ENCODE measurements at places on chromosomes 16 and 17.

GRCh38 chr16:51035110-51035498 is 116.0 kb downstream of the SALL1 start:
- no peak for DNase-seq

DNA sequence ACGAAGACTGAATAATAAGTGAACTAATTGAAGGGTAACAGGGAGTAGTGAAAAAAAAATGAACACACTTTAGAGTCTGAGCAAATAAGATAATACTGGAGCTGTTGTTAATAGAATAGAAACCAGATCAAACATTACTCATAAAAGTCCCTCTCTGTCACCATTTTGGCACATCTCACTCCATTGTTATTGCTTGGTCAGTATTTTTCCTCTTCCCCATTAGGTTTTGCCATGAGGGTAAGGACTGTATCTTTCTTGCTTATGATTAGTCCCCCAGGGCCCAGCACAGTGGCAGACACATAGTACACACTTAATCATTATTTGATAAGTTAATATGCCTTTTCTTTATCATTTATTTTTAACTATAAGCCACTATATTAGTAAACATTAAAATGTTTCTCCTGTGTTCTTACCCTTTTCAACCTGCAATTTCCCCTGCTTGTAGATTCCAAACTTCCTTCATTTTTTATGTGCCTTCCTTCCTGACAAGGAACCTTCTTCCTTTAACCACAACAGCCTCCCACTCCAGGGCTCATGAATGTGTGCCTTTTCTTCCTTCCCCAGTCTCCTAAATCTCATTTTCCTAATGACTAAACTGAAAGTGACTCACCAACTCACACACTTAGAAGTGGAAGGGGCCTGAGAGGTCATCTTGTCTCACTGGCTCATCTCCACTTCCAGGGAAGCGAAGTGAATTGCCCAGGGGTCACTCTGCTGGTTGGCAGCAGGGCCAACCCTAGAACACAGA is 88.2 kb upstream of the HAS3 start:
- DNase-seq: no peak

DNA sequence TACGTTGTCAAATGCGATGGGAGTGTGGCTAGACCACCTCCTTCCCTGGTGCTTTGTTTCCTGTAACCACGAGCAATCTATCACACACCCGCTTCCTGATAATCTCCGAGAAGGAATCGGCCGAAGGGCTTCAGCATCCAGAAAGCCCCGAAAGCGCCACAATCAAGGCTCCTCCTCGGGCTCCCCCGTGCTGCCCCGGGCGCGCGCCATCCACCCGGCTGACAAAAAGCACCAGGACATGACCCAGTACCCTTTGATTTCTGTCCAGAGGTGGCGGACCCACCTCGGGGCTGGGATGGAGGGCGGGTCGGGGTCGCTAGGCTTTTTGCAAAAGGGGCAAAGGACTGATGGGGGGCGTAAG is 743 bp upstream of the ARMC7 start:
- no peak for DNase-seq

DNA sequence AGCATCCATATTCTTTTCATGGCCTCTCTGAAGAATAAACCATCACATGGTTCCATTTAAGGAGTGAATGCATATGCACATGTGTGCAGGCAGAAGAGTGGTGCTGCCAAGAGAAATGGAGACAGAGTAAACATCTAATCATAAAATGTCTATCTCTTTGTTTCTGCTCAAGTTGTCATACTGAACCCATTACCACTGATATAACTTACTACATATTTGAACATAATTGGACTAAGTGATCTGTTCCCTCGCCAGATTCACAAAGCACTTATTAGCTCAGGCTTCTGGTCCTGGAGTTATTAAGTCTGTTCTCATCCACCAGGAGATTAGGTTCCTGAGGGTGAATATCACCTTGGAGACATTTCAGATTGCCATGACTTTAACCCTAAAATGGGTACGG is 72.3 kb upstream of the XYLT1 start:
- no peak for DNase-seq

- DNase-seq: no peak
These were observed 963 bp downstream of the COPRS start for GRCh38 chr17:31857920-31858641.

DNA sequence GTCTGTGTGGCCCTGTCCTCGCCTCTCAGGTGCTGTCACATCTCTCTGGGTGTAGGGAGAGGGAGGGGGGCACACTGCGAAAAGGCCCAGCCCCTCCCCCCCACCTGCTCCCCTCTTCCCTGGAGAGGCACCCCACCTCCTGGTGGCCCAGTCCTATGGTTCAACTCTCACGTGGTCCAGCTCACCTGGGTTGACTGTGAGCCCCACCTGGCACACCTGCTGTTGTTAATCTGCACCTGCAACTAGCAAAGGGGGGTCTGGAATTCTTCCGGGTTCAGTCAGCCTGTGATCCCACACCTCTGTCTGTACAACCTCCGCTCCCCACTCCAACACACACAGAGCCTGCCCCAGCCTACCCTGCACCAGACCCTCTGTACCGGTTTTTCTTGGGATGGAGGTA is 2.0 kb upstream of the SYNGR2 start:
- no peak for DNase-seq

DNA sequence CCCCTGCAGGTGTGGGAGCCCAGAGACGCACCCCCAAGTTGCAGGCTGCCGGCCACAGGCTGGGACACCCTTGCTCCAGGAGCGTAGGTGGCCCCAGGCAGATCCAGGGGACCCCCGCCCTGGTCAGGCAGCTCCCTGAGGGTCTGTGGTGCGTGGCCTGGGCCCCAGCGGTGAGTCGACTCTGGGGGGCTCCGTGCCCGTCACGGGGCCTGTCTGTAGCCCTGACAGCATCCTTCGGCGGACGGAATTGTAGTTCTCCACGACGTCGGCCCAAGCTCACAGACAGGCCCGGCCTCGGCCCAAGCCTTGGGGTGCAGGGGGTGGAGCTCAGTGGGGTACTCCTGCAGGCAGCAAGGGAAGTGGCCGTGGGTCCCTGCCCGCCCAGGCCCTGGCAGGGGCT is 82.9 kb downstream of the LMF1 start:
- DNase-seq: no peak

DNA sequence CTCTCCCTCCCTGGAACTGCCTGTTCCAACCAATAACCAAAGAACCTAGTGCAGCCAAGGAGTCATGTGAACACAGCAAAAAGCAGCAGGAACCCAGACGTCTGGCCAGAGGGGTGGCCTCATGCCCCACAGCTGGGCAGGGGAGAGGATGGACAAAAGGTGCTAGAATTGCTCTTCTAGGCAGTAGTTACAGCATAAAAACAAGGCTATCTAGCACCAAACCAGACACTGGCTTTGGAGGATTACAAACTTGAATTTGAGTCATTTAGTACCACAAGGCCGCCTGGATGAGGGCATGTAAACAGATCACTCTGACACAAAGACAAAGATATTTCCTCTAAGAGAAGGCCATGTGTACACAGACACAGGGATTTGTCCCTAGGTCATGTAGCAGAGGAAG is 423.3 kb upstream of the MAF start:
- no peak for DNase-seq

DNA sequence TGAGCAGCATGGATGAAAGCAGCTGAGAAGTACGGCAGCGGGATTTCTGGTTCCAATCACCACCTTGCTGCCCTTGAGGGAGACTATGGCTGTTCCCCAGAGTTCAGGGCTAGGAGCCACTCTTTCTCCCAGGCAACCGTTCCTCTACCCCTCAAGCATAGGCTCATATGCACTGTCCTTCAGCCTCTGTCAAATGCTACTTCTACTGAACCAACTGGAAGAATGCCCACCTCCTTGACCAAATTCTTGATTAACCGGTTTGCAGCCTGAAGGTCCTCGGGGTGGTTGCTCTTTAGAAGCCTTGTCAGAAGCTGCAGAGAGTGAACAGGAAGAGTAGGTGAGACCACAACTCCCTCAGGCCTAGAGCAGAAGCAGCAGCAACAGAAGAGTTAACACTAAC is 23.8 kb downstream of the GGA2 start:
- DNase-seq: no peak

- no peak for DNase-seq
These were observed 161.5 kb upstream of the ZNF267 start for GRCh38 chr16:31712064-31712540.

DNA sequence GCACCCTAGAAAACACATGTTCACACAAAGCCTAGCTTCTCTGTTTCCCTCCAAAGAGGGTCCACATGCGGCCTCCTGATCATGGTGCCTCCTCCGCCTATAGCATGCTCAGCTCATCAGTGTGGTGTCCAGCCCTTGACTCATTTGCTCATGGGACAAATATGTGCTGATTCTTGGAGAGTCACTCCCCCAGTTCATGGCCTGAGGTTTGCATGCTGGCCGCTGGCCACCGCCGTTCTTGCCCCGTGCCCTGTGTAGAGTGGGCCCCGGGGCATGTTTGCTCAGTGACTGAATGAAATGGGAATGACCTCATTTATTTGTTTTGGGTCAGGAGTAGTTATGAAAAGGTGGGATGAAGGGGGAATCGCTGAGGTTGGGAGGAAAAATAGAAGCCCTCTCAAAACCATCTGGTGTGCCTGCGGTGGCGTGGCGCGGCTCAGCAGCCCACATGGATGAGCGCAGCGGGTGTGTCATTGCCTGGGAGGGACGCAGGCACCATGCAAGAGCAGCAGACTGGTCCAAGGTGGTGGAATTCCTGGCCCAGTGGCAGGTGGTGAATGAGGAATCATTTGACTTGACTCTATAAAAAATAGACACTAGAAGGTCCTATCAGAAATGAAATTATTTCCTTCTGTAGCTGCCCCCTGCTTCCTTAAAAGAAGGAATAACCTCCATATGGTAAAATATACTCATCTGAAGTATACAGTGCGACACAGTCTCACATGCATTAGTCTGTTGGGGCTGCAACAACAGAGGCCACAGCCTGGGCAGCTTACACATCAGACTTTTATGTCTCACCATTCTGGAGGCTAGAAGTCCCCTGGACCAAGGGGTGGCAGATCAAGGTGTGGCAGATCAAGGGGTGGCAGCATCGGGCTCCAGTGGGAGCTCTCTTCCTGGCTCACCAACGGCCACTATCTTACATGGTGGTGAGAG is 31.7 kb downstream of the CRISPLD2 start:
- DNase-seq: peak; percentile 62

GRCh38 chr16:47142486-47142820 is 1.3 kb downstream of the NETO2 start:
- no peak for DNase-seq

DNA sequence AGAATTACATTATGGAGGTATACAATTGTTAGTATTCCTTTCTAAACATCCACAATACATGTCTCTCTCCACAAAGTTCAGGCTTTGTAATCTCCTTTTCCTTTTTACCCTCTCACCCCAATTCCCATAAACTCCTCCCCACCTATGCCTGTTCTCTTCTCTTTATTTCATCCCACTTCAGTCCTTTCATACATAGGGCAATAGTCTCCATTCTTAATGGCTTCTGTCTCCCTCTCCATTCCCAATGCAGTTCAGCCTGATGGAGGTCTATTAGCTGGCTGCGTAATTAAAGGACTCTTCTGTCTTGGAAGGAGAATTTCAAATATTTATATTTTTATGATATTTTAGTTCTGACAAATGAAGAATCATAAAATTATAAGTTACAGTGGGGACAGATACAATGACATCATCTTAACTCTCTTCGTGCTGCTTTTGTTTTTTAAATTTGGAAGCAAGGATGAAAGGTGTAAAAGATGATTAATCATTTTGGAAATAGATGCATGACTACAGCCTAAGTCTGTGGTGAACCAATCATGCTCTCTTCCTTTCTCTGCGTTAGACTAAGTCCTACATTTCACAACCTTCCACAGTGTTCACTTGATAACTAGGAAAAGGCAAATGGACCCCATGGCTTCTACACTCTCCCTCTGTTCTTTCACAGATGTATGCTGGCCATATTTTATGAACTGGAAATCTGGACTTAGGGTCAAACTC is 11.2 kb upstream of the FAM20A start:
- no peak for DNase-seq

GRCh38 chr17:59719526-59719925 is 12.1 kb downstream of the VMP1 start:
- DNase-seq: no peak

- no peak for DNase-seq
These were observed 111.1 kb downstream of the VPS53 start for GRCh38 chr17:603406-604114.

GRCh38 chr16:13951611-13952010 is 31.7 kb downstream of the ERCC4 start:
- DNase-seq: no peak

- no peak for DNase-seq
These were observed 93.0 kb upstream of the RCVRN start for GRCh38 chr17:9998060-9998459.

- no peak for DNase-seq
These were observed 545.3 kb upstream of the SALL1 start for GRCh38 chr16:51696376-51696775.

GRCh38 chr16:21194771-21195301 is 16.5 kb downstream of the ZP2 start:
- DNase-seq: no peak

- DNase-seq: no peak
These were observed 175.6 kb downstream of the ABCC12 start for GRCh38 chr16:47980212-47980611.

DNA sequence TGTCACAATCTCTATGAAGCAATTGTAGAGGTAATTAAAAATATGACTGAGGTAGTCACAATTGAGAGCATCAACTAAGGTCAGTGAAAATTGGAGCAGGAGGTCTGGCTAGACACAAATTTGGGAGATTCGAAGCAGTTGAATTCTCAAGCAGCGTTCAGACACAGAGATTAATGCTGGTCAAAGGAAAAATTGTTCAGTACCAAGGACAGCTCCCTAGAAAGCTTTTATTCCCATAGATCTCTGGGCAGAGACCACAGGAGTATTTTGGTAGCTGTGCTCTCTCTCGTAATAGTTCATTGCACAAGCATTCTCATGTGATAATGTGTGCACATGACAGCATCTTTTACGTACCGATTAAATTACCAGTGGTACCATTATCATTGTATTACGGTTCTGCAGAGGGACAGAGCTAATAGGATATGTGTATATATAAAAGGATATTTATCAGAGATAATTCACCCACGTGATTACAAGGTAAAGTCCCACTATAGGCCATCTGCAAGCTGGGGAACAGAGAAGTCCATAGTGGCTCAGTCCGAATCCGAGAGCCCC is 387.5 kb upstream of the HSBP1 start:
- DNase-seq: no peak

GRCh38 chr17:55283256-55283965 is 18.7 kb downstream of the HLF start:
- no peak for DNase-seq

GRCh38 chr17:38452719-38453118 is 24.5 kb downstream of the ARHGAP23 start:
- no peak for DNase-seq

- no peak for DNase-seq
These were observed 64.5 kb downstream of the TANGO6 start for GRCh38 chr16:68907781-68908181.
